ENCODE measurements at places on chromosomes 11 and 22.

- no peak for DNase-seq
These were observed 11.0 kb upstream of the MOB2 start for GRCh38 chr11:1497600-1497999.

- no peak for DNase-seq
These were observed 10.8 kb upstream of the IFITM3 start for GRCh38 chr11:331358-332060.

DNA sequence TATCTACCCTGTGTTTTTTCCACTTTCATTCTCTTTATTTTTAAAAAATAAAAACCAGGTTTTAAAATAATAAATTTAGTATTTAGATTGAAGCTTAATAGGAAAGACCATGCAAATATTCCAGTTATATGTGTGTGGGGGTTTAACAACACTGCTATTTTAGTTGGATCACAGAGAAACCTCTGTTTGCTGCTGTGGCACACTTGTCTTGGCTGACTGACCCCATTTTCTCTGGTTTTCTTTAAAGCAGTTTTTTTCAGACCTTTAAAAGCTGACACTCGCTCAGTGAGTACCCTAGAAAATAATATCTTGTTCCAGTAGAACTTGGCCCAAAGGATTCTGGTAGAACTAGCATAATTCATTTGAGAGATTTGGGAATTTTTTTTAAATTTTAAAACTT, 31.6 kb downstream of the ACER3 start:
- no peak for DNase-seq

DNA sequence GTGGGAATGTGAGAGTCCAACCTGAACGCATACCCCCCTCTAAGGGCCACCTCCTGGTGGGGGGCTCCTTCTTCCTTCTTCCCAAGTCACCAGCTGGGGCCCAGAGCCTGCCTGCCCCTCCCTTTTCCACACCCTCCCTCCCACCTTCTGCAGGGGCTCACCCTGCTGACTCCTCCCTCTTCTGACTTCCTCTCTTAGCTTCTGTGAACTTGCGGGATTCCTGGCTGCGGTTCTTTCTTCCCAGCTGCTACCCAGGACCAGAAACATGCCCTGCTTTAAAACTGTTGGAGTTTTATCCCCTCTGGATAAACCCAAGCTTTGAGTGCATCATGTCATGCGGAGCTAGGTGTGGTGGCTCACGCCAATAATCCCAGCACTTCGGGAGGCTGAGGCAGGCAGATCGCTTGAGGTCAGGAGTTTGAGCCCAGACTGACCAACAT, 10.2 kb downstream of the LRRC74B start:
- no peak for DNase-seq

- DNase-seq, result peak; percentile 66
These were observed 33.7 kb upstream of the MYRF start for GRCh38 chr11:61718621-61719302.

DNA sequence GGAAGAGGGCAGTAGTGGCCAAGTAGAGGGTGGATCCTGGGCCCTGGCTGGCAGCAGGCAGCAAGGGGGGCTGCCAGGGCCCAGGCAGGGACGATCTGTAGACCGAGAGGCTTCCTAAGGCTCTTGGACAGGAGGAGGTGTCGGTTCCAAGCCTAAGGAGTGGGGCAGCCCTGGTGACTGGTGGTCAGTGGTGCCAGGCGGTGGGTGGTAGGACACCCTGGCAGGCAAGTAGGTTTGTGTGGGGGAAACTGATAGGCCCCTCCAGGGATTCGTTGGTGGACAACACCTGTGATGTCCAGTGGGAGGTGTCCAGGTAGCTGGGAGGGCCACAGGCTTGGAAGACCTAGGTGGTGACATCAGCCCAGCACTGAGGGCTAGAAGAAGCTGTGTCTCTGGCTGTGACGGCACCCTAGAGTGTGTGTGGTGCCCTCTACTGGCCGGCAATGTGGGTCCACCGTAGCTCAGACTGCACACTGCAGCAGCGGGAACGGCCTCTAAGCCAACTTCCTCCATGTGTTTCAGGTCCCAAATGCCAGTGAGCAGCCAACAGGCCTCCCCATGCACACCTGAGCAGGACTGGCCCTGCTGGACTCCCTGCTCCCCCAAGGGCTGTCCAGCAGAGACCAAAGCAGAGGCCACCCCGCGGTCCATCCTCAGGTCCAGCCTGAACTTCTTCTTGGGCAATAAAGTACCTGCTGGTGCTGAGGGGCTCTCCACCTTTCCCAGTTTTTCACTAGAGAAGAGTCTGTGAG, 9.4 kb upstream of the SAMM50 start:
- DNase-seq, result peak; percentile 65

DNA sequence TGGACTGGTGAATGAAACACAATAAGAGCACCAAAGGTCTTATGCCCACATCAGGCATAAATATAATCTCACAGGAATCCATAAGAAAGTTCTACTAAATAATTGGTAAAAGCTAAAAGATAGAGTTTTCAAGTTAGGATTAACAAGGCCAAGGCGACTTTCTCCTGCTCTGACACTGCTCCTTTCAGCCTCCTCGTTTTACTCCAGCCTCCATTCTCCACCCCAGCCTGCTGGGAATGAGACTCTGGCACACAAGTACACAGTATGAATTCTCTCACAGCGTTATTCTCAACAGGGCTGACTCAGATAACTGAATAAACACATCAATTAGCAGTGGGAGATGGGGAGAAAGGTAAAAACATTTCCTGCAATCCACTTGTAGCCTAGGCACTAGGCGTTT, 94.9 kb downstream of the APOL5 start:
- no peak for DNase-seq

DNA sequence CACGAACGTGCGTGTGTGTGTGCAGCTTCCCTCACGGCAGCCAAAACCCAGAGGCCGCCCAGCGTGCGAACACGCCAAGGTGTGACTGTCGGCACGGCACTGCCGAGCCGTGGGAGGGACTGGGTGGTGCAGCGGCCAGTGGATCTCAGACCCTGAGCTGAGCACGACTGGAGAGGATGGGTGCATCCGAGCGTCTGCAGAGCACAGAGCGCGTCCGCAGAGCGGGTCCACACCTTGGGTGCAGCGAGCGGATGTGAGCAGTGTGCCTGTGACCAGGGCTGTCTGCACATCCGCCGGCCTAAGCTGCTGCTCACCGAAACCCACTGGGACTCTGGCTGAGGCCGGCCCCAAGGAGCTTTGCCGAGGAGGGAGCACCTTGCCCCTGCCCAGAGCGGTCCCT, 22.7 kb downstream of the PTDSS2 start:
- no peak for DNase-seq

- no peak for DNase-seq
These were observed 16.8 kb upstream of the IGLL5 start for GRCh38 chr22:22870577-22871404.

DNA sequence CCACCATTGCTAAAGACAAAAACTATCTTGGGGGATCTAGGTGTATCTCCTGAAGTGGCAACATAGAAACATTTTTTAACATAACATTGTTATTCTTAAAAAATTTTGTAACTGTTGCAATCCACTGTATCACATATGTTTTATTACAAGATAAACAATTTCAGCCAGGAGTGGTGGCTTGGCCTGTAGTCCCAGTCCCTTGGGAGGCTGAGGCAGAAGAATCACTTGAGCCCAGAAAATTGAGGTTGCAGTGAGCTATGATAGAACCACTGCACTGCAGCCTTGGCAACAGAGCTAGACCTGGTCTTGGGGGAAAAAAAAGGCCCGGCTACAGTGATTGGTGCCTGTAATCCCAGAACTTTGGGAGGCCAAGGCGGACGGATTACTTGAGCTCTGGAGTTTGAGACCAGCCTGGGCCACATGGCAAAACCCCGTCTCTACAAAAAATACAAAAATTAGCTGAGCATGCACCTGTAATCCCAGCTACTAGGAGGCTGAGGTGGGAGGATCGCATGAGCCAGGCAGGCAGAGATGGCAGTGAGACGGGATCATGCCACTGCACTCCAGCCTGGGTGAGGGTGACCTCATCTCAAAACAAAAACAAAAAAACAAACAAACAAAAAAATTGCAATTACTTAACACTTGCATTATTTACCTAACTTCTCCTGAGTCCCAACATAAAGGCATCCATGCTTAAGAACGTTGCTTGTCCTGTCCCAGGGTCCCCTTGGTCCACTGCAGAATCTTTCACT, 1.5 kb upstream of the DEPDC5 start:
- no peak for DNase-seq

- no peak for DNase-seq
These were observed 13.1 kb downstream of the FXYD6 start for GRCh38 chr11:117863383-117863782.

DNA sequence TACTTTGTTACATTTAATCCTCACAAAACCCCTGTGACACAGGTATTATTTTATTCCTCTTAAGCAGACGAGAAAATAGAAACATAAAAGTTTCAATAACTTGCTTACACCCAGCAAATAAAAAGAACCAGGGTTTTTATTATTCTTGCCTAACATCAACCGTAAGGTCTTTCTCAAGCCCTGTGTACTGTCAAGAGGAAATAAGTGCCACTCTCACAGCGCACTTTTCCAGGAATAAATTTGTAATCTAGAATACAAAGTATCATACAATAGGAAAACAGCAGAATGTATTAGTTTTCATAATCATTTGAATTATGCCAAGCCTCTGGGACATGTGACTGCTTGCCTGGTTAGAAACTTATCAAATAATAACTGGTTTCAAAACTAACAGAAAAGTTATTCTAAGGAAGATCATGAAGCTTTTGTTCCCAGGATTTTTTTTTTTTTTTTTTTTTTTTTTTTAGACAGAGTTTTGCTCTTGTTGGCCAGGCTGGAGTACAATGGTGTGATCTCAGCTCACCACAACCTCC, 7.4 kb downstream of the CCDC34 start:
- no peak for DNase-seq

DNA sequence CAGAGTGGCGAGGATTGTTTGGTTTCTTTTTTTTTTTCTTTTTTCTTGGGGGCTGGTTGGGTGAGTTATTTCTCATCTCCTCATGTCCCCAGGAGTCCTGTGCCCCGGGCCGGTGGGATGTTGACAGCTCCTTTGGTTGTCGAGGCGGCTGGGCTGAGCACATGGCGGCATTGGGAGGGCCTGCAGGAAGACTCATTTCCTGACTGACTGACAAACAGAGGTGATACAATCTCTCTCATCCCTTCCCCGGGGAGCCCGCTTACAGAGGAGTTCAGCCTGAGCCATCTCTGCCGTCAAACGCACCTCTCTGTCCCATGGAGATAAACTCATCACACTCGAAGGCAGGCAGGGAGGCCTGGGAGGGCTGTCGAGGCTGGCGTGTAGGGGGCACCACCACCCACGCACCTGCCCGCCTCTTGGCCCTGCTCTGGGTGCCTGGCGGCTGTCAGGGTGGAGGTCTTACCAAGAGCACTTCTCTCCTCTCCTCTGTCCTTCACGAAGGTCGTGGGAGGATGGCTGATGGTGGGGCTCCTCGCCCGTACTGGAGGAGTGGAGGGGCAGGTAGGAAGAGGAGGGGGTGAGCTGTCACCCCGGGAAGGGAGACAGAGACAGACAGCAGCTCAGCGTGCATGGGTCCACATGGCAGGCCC, 60.0 kb upstream of the NECTIN1 start:
- DNase-seq, result no peak

DNA sequence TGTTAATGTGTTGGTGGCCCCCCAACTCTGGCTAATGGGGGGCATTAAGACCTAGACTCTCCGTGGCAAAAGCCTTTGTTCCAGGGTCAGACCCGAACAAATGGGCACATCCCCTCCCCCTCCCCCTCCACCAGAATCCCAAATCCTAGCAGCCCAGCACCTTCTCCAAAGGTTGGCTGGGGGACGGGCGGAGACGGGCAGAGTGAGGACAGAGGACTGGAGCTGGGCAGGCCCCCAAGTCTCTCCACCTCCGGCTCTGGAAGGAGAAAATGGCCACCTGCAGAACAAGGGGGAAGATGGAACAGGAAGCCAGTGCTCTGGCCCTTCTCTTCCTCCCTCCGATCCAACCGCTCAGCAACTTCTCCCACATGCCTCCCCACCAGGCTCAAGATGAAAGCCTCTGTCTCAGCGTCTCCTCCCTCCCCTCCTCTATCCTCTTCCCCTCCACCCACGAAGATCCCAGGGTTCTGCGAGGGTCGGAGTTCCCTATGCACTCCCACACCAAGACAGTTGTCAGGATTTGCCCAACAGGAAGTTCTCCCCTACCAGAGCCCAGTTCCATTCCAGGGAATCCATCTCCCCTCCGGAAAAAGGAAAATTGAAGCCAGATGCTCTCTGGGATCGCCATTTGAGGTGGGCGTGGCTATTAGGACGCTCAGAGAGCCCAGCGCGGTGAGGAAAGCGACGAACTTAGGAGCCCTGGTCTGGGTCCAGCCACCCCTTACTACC, 20.1 kb downstream of the ADA2 start:
- DNase-seq, result peak; percentile 41

DNA sequence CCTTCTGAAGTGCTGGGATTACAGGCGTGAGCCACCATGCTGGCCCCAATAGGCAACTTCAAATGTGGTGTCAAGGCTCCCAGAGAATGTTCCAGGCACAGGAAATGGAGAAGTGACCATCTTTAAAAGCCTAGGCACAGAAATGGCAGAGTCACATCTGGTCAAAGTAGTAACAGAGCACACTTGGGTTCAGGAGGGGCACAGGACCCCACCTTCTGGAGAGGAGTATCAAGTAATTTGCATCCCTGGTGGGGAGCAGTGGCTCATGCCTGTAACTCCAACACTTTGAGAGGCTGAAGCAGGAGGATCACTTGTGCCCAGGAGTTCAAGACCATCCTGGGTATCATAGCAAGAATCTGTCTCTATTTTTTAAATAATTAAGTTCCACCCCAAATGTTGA, 29.2 kb downstream of the SERHL2 start:
- no peak for DNase-seq

GRCh38 chr11:108142304-108142703, 20.9 kb downstream of the ACAT1 start:
- no peak for DNase-seq
